ENCODE measurements at places on chromosomes 3 and 15.

DNA sequence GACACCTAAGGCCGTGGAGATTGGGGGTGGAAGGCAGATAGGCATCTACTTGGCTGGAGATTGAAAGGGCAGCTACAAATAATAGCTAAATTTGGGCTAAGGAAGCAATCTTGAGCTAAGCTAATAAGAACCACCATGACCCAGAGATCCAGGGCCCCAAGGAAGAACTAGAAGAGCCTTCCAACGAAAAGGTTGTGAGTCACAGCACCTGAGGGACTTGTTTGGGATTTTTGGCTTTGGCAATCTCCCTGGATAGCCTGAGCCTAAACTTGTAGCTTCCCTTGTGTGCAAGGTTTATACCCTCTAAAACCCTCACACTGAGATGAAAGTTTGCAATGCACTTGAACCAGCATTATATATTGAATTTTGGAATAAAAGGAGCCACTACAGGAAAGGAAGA, 364.0 kb upstream of the IL12A start:
- no peak for DNase-seq

- peak; percentile 88 for DNase-seq
Measured at GRCh38 chr3:133927540-133928066, 31.9 kb upstream of the RAB6B start.

- no peak for DNase-seq
Measured at GRCh38 chr3:38545550-38545949, 49.4 kb downstream of the EXOG start.

- DNase-seq = no peak
Measured at GRCh38 chr3:45628746-45629145, 34.2 kb downstream of the LIMD1 start.

- peak; percentile 29 for DNase-seq
Measured at GRCh38 chr3:170154569-170155143, 26.9 kb downstream of the PHC3 start.

DNA sequence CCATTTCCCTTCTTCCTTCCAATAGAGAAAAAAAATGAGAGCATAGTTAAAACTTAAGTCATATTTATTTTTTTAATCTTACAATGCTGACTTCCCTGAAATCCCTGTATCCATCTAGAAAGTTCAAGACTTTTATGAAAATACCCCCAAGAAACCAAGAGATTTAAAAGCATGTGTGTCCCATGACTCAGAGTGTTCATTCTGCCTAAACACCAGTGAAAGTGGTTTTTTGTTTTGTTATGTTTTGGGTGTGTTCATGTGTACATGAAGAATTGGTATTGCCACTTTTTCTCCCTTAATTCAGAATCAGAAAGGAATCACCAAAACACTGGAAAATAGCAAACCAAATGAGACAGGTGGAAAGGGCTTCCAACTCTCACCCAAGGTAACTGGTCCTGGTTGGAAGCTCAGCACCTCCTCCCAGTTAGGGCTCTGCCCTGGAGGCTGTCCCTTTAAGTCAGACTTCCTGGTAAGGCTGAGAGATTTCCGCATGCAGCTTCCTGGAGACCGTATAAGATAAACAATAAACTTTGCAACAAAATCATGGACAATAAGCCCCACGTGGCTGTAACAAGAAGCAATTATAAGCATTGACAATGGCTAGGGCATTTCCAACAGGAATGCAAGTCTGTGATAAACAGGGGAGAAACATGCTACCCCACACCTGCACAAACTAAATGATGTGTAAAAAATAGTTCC, 121.9 kb upstream of the ARHGEF3 start:
- peak; percentile 89 for DNase-seq

GRCh38 chr3:185813691-185814215, 11.1 kb downstream of the IGF2BP2 start:
- DNase-seq = no peak
